Placental pericyte (primary cell): ENCODE measurements at places on chromosomes 7 and 10. TPM values are rescaled to one million over a fixed set of nuclear protein-coding genes. Genes with fewer than 3 reads are reported as not detected.

The KCNIP2 gene
- 0.44 and 0.57 TPM in 2 replicates for total RNA-seq

The GUSB gene
- total RNA-seq: 19.2 and 33.0 TPM in 2 replicates

The ANLN gene
- 4.4 and 236 TPM in 2 replicates for total RNA-seq

The CNNM1 gene
- under 0.01 and 1.6 TPM in 2 replicates for total RNA-seq

The CFAP46 gene
- total RNA-seq: under 0.01 TPM in 1 of 2 replicates, not detected in the other

The TMEM270 gene
- not detected in 2 replicates for total RNA-seq

The NDUFB8 gene
- total RNA-seq: 83.3 and 97.6 TPM in 2 replicates

The PNLIPRP3 gene
- not detected in 2 replicates for total RNA-seq

The MSMB gene
- total RNA-seq: not detected in 2 replicates

The KLLN gene
- 0.66 and 1.0 TPM in 2 replicates for total RNA-seq

The AKR1D1 gene
- total RNA-seq: not detected in 2 replicates

The CCDC3 gene
- under 0.01 and 1.3 TPM in 2 replicates for total RNA-seq

The AP4M1 gene
- total RNA-seq: 26.7 and 26.9 TPM in 2 replicates

The POLR2J2 gene
- 3.9 and 7.7 TPM in 2 replicates for total RNA-seq

The PPP1R3C gene
- 27.6 and 105 TPM in 2 replicates for total RNA-seq

The CLDN15 gene
- total RNA-seq: 3.6 and 5.9 TPM in 2 replicates

The HMX2 gene
- total RNA-seq: not detected in 2 replicates
